Activated naive CD4-positive, alpha-beta T cell treated with anti-CD3 and anti-CD28 coated beads, Interleukin-2, amount 10 ng/mL, durations not matched to agents 7 days and 5 days (primary cell): ENCODE measurements at places on chromosomes 3 and 15.

GRCh38 chr3:45783667-45784066 is 12.7 kb downstream of the SLC6A20 start:
- no peaks in the 10 kb centered on the region for H3K36me3 ChIP-seq
- no peaks in the 10 kb centered on the region for H3K4me1 ChIP-seq
- H3K27me3 ChIP-seq = peaks cover 43% of the 10 kb centered on the region
- peak; percentile 4 for DNase-seq

GRCh38 chr15:78024519-78024870 is 53.0 kb downstream of the TBC1D2B start:
- H3K4me1 ChIP-seq = peaks cover 8% of the 10 kb centered on the region
- no peak overlapping the region for H3K4me3 ChIP-seq

GRCh38 chr15:68749793-68750192 is 70.9 kb downstream of the ANP32A start:
- H3K4me3 ChIP-seq = no peak overlapping the region
- peaks cover 2% of the 10 kb centered on the region for H3K36me3 ChIP-seq
- H3K27me3 ChIP-seq = peaks cover 13% of the 10 kb centered on the region
- no peak overlapping the region for H3K27ac ChIP-seq
- H3K4me1 ChIP-seq = peaks cover 6% of the 10 kb centered on the region
- DNase-seq = no peak

- no peaks in the 10 kb centered on the region for H3K36me3 ChIP-seq
- H3K27ac ChIP-seq = no peak overlapping the region
- no peak overlapping the region for H3K4me3 ChIP-seq
- H3K4me1 ChIP-seq = no peaks in the 10 kb centered on the region
These were observed 90.0 kb downstream of the FAM174B start for GRCh38 chr15:92565351-92566125.

DNA sequence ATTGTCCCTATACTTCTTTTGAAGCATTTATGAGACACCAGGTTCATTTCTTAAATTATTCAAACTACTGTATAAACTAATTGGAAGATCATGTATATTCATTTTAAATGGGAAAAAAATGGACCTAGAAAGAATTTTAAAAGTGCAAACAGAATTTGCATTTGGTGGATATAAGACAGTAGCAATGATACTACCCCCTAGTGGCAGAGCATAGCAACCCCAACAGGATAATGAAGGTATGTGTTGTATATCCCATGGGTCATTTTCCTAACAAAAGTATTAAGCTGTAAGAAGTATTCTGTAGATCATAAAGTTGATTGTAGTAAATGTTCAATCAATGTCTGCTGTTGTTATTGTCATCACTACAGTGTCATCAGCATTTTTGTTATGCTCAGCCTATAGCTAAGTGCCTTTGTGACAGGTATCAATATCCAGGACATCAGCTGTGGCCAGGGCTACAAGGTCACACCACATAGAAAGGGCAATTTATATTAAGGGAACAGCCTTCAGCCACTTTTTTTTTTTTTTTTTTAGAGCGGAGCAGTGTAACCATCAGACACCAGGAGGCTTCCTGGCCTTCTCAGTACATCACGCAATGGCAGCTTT is 175.8 kb downstream of the FOXB1 start:
- peaks cover 29% of the 10 kb centered on the region for H3K27me3 ChIP-seq
- H3K27ac ChIP-seq = no peak overlapping the region
- no peak overlapping the region for H3K4me3 ChIP-seq
- H3K36me3 ChIP-seq = no peaks in the 10 kb centered on the region
- no peaks in the 10 kb centered on the region for H3K4me1 ChIP-seq
- peak; percentile 54 for DNase-seq

GRCh38 chr15:73841756-73842725 is 31.3 kb upstream of the TBC1D21 start:
- H3K27ac ChIP-seq = no peak overlapping the region
- peaks cover 38% of the 10 kb centered on the region for H3K27me3 ChIP-seq
- no peak for DNase-seq
- no peak overlapping the region for H3K4me3 ChIP-seq

GRCh38 chr15:38701149-38701548 is 136.5 kb upstream of the RASGRP1 start:
- no peak overlapping the region for H3K4me3 ChIP-seq
- H3K4me1 ChIP-seq = peaks cover 64% of the 10 kb centered on the region
- H3K27me3 ChIP-seq = peaks cover 20% of the 10 kb centered on the region
- H3K36me3 ChIP-seq = no peaks in the 10 kb centered on the region
- H3K27ac ChIP-seq = no peak overlapping the region

DNA sequence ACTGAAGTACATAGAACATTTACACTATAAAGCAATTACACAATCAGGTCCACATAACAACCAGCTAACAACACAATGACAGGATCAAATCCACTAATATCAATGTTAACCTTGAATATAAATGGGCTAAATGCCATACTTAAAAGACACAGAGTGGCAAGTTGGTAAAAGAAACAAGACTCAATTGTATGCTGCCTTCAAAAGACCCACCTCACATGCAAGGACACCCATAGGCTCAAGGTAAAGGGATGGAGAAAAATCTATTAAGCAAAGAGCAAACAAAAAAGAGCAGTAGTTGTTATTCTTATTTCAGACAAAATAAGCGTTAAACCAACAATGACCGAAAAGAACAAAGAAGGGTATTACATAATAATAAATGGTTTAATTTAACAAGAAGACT is 183.3 kb downstream of the PYDC2 start:
- H3K4me1 ChIP-seq = no peaks in the 10 kb centered on the region
- no peak overlapping the region for H3K4me3 ChIP-seq
- no peaks in the 10 kb centered on the region for H3K36me3 ChIP-seq
- H3K27ac ChIP-seq = no peak overlapping the region
- H3K27me3 ChIP-seq = no peaks in the 10 kb centered on the region
- no peak for DNase-seq

DNA sequence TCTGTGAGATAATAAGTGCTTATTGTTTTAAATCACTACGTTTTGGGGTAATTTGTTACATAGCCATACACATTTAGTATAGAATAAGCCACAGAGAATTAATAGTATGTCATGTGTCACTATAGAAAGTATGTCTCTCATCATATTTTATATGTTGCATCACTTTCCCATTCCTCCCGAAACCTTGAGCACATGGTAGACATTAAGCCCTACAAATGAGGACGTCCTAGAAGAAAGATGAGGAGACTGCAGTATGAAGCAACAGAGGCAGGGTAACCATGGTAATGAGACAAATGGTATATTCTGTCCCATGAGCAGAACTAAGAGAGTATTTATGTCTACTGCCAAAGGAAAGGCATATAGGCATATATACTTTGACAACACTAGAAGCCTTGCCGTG is 720.2 kb downstream of the ROBO1 start:
- H3K36me3 ChIP-seq = no peaks in the 10 kb centered on the region
- H3K27ac ChIP-seq = no peak overlapping the region
- H3K27me3 ChIP-seq = no peaks in the 10 kb centered on the region

GRCh38 chr3:45994419-45995235 is 997 bp downstream of the FYCO1 start:
- peak; percentile 51 for DNase-seq
- peaks cover 18% of the 10 kb centered on the region for H3K27me3 ChIP-seq
- peak overlapping the region; percentile 90 for H3K27ac ChIP-seq

DNA sequence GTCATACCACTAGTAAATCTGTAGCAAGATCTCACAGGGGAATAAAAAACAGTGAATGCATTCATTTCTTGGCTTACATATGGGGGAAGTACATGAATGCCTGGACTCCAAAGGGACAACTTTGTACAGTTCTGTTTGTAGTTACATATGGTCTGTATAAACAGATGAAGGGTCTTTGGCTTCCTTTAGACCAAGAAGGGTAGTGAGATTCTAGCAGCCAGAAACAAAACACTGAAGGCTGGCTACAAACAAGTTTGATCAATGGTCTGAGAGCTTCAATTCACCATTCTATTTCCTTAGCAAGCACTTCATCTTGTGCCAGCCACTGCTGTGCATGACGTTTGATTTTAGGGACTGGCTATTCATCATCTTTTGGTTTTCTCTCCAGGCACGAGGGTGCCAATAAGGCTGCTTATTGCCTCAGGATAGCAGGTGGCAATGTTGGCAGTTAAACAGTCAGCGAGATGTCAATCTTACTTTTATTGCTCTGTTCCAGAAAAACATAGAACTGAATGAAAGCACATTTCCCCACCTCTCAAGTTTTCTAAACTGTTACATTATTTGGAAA is 313.7 kb upstream of the COL8A1 start:
- DNase-seq = no peak
- no peaks in the 10 kb centered on the region for H3K27me3 ChIP-seq
- H3K36me3 ChIP-seq = no peaks in the 10 kb centered on the region
- no peaks in the 10 kb centered on the region for H3K4me1 ChIP-seq
- H3K27ac ChIP-seq = no peak overlapping the region

DNA sequence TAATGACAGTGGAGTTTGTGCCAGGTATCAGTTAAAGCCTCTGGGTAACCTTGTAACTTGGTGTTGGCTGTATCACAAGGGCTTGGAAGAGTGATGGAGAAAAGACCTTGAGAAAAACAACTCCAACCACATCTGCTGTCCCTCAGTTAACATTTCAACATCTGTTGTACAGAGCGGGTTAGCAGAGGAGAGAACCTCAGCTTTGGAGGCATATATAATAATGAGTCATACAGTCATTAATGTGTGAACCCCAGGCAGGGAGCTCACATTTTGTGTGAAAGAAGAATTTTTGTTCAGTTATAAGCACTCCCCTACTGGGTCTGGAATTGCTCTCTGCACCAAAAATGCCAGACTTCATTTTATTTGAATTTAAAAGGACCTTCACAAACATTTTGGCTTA is 439.5 kb downstream of the PDCD6IP start:
- H3K36me3 ChIP-seq = no peaks in the 10 kb centered on the region
- DNase-seq = no peak
- no peak overlapping the region for H3K4me3 ChIP-seq
- H3K27ac ChIP-seq = no peak overlapping the region
- H3K4me1 ChIP-seq = no peaks in the 10 kb centered on the region
- H3K27me3 ChIP-seq = peaks cover 3% of the 10 kb centered on the region

GRCh38 chr15:32936283-32936918 is 218.6 kb downstream of the GREM1 start:
- no peak for DNase-seq
- peaks cover 6% of the 10 kb centered on the region for H3K27me3 ChIP-seq
- no peak overlapping the region for H3K4me3 ChIP-seq

DNA sequence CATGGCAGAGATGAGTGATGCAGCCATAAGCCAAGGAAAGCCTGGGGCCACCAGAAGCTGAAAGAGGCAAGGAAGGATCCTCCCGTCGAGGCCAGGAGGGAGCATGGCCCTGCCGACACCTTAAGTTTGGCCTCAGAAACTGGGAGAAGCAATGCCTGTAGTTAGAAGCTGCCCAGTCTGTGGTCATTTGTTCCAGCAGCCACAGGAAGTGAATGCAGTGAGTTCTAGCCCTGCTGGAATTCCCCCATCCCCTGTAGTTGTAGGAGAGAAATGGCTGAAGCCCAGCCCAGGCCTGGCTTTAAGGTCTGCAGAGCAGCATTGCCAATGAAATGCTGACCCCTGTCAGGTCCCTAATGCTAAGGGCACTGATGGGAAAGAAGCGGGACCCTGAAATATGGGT is 12.2 kb upstream of the CHSY1 start:
- H3K4me3 ChIP-seq = no peak overlapping the region
- peaks cover under 1% of the 10 kb centered on the region for H3K36me3 ChIP-seq
- H3K27ac ChIP-seq = no peak overlapping the region
- DNase-seq = no peak

DNA sequence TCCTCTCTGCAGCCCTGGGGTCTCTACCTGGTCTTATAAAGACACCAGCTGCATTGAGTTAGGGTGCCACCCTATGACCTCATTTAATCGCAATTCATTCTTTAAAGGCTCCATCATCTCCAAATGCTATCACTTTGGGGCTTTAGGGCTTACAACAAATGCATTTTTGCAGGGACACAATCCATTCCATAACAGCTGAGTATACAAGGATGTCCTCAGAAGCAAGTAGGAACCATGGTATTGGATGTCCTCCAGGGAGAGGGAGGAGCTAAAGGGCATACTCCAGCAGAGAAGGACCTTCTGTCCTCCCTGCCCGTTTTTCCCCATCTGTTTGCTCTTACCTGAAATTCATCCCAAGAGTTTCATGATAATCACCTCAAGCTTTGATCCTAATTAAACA is 30.3 kb downstream of the UMPS start:
- H3K4me3 ChIP-seq = no peak overlapping the region
- H3K4me1 ChIP-seq = peaks cover 4% of the 10 kb centered on the region
- H3K27ac ChIP-seq = no peak overlapping the region
- peaks cover 7% of the 10 kb centered on the region for H3K27me3 ChIP-seq
- H3K36me3 ChIP-seq = no peaks in the 10 kb centered on the region
- no peak for DNase-seq

GRCh38 chr3:106611841-106612240 is 743.0 kb upstream of the CBLB start:
- DNase-seq = no peak
- H3K4me3 ChIP-seq = no peak overlapping the region
- no peaks in the 10 kb centered on the region for H3K27me3 ChIP-seq
- no peak overlapping the region for H3K27ac ChIP-seq

DNA sequence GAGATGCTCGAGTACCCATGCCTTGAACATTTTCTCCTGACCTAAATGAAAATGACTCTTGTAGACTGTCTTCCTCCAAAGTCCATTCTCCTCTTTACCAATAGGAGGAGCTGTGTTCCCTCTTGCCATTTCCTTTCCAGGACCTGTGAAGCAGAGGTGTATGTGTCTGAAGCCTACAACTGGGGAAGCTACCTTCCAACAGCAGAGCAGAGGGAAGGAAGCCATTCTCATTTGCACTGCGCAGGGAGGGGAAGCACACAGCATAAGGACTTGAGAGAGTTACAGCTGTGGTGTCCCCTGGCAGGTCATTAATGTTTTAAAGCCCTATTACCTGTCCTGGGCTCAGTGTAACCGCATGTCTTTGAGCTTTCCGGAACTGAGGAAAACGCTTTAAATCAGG is 38.7 kb downstream of the HSPBAP1 start:
- H3K27ac ChIP-seq = no peak overlapping the region
- H3K27me3 ChIP-seq = no peaks in the 10 kb centered on the region
- H3K36me3 ChIP-seq = peaks cover 7% of the 10 kb centered on the region
- H3K4me1 ChIP-seq = peaks cover 10% of the 10 kb centered on the region
- DNase-seq = no peak

GRCh38 chr3:95120921-95121320 is 1058.1 kb downstream of the NSUN3 start:
- H3K4me1 ChIP-seq = no peaks in the 10 kb centered on the region
- no peaks in the 10 kb centered on the region for H3K36me3 ChIP-seq
- no peak overlapping the region for H3K27ac ChIP-seq
- DNase-seq = no peak

DNA sequence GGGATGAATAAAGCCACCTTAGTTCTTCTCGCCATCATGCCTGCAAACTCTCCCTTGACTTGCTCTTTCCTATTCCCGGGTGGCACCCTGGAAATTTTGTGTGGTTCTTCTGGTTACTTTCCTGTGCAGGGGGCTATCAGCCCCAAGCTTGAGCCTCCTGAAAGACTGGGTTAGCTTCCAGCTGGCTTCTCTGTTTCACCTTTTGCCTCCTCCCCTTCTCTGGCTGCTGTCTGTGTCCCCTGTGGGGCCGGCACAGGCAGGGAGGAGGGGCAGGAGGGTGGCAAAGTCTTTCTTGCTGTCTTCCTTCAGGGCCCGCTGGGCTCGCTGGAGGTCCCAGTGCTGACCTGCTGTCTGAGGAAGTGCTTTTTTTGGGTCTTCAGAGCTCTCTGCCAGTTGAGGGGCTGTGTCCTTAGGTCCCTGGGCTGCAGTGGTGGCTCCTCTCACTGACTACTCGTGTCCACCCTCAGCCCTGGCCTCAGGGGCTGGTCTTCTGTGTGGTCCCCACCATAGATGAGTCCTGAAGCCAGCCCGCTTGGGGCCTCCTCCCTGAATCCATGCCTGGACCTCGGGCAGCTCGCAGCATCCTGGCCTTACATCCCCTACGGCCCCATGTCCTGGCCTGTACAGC is 196.5 kb downstream of the KLF13 start:
- H3K4me3 ChIP-seq = no peak overlapping the region
- H3K27me3 ChIP-seq = peaks cover 25% of the 10 kb centered on the region
